ENCODE measurements at places on chromosomes 11 and 22.

DNA sequence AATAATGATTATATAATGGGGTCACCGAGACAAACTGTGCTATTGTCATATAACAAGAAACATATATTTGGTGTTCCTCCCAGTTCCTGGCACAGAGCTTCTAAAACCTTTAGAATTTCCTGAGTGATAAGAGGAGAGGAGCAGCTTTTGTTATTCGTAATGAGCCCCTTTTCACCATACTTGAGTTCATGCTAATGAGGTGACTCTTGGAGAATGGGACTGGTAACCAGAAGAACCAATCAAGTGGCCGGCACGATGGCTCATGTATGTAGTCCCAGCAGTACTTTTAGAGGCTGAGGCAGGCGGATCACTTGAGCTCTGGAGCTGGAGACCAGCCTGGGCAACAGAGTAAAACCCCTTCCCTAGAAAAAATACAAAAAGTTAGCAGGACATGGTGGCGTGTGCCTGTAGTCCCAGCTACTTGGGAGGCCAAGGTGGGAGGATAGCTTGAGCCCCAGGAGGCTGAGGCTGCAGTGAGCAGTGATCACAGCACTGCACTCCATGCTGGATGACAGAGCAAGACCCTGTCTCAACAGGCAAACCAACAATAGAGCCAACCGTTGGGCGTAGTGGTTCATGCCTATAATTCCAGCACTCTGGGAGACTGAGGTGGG is 62.7 kb upstream of the FTH1 start:
- no peak for DNase-seq

DNA sequence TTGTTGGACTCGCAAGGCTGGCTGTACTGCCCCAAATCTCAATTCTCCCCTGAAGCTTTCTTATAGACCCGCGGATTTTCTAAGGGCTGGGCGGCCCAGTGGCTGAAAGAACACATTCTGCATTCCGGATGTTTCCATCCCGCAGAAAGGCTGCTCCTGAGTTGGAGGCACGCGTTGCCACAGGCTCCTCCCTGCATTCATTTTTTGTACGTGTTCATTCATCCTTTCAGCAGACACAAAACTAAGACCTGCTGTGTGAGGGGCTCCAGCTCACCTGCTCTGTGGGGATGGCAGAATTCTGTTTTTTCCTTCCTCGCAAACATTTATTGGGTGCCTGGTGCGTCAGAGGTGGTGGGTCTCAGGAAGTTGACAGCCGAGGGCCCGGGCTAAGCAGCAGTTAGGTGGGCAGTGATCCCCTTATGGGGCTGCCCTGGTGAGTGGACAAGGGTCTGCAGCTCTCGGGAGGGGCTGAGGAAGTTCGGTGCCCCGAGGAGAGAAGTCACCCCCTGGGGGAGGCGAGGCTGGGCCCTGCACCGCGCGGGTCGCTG is 23.7 kb downstream of the SHANK3 start:
- DNase-seq = no peak

DNA sequence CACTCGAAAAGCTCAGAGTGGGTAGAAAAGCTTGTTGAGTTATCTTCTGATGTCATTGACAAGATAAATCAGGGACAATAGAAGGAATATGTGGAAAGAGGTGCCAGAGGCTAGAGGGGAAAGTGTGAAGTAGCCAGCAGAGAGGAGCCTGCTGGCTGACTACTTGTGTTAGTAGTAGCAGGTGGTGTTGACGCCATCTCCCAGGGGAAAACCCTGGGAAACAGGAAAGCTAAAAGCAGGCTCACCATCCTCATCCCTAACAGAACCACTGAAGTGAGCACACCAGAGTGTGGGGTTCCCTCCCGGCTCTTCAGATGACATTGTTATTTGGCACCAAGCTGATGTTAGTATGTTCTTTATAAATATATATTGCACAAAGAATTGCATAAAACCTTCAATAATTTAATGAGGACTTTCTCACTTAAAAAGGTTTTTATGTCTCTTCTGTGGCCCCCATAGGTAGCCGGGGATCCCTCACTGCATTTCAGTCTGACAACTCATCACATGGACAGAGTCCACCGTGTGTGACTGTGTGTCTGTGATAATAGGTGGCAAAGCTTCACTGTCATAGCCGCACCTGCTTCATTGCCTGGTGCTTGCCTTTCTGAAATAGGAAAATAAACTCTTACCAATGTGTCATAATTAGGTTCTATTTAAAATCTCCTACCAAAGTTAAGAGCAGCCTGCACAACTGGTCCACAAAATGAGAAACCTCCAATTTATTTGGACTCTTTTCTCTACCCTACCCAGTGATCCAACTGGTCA is 63.2 kb upstream of the TOP3B start:
- no peak for DNase-seq

- no peak for DNase-seq
These were observed 34.4 kb downstream of the YAP1 start for GRCh38 chr11:102144357-102145355.

DNA sequence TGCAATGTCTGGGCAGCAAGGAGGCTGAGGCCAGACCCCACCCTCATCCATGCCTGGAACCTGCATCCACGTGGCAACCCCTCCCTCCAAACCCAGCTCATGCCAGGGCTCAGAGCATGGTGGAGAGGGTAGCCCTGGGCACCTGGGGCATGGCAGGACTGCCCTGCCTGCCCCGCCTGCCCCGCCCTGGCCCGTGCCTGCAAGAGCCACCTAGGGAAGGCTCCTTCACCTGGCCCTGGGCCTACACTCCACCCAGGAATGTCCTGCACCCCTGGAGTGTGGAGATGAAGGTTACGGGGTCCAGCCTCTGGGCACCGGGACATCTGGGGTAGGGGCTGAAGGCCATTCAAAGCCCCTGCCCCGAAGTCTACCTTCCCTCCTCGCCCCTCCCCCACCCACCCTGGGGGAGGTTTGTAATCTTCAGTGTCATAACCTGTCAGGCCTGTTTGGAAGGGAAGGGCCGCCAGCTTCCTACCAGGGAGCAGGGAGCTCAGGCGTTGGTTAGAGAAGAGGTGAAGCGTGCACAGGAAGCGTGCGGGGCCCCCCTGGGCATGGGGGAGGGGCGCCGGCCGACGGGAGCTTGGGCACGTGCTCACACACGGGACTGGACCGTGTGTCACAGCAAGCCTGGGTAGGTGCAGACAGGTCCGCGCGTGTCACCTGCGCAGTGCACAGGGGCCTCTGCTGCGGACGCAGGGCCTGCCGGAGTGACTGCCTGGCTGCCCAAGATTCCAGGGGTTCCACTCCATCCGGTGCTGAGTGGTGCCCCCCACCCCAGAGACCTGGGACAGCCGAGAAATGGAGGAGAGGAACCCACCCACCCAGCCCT is 30.7 kb upstream of the TH start:
- no peak for DNase-seq

DNA sequence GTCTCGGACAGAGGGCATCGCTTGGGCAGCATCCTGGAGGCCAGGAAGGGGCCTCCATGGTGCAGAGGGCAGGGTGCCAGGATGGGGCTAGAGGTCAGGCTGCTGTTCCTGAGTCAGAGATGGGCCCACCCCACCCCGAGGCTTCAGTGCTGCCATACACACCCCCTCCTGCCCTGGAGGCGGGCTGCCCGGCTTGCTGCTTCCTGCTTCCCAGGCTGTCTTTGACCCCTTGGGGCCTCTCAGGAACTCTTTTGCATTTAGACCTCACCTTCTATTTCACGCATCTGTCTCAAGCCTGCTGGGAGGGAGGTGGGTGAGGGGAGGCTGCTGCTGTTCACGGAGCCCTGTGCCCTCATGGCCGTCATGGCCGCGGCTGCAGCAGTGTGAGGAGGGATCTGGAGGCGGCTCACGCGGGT is 6.6 kb upstream of the GRAMD4 start:
- peak; percentile 17 for DNase-seq

DNA sequence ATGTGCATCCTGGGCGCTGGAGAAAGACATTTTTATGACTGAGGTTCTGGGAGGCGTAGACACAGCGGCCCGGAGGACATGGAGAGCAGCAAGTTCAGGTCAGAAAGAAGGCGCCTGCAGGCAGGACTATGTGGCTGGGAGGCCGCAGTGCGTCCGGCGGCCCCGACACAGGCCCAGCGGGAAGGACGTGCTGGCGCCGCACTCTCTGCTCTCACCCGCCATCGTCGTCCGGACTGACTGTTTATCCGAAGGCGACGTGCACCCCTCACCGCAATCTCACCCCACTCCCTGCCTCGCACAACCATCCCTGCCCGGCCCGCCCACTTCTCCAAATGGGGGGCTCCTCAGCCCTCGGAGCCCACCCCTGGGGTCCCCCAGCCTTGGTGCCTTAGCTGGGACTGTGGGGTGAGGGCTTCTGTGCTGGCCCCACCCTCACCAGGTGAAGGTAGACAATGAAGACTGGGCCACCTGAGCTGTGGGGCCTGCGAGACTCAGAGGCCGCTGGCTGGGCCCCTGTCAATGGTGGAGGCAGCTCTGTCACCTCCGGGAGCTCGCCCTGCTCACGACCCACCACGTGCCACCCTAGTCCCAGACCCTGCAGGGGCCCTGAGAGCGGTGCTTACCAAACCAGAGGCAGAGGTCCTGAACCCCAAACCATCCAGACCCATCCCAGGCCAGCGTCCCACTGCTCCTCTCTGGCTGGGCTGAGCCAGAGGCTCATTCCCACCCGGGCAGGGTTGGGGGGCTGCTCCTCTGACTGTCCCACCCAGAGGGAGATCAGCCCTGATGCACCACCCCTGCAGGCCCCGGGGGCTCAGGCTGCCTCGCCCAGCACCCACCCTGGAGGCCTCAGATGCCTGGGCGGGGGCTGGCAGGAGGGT is 16.2 kb upstream of the MUC5B start:
- DNase-seq = no peak

- peak; percentile 60 for DNase-seq
These were observed 1.1 kb downstream of the PELI3 start for GRCh38 chr11:66467756-66468155.

DNA sequence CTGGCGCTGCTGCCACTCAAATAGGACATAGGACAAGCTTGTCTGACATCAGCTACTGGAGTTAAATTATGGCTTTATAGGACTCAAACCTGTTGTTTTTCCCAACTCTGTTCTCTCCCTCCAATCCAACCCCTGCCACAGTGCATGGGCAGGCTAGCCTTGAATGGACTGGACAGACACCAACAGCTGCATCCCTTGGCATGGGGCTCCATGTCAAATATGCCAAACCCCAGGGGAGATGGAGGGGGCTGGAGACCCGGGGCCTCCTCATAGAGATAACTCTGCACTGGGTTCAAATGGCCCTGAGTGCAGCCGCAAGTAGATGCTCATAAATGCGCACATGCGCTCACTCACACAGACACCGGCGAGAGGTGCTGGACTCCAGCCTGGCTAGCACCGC is 28.9 kb downstream of the CD5 start:
- no peak for DNase-seq
